WERI-Rb-1 (cell line): ENCODE measurements at places on chromosomes 11 and 22.

- peak; percentile 62 for DNase-seq
Observed at GRCh38 chr11:100863080-100863581, 176.0 kb downstream of the ARHGAP42 start.

DNA sequence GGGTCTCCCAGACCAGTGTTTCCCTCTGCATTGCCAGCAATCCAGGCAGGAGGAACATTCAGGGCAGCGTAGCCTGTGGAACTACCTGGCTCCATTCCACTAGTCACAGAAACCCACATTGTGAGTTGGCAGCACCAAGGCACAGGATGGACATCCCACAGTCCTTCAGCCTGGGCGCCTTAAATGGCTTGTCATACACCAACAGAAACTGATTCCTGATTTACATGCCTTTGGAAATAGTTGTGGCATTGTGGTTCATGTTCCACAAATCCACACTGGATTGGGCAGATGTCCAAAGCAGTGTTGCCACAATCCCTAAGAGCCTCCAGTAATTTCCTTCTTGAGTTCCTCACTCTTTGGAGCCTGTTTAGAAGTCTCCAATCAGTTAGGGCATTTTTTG, 225.6 kb downstream of the BLID start:
- DNase-seq = no peak

DNA sequence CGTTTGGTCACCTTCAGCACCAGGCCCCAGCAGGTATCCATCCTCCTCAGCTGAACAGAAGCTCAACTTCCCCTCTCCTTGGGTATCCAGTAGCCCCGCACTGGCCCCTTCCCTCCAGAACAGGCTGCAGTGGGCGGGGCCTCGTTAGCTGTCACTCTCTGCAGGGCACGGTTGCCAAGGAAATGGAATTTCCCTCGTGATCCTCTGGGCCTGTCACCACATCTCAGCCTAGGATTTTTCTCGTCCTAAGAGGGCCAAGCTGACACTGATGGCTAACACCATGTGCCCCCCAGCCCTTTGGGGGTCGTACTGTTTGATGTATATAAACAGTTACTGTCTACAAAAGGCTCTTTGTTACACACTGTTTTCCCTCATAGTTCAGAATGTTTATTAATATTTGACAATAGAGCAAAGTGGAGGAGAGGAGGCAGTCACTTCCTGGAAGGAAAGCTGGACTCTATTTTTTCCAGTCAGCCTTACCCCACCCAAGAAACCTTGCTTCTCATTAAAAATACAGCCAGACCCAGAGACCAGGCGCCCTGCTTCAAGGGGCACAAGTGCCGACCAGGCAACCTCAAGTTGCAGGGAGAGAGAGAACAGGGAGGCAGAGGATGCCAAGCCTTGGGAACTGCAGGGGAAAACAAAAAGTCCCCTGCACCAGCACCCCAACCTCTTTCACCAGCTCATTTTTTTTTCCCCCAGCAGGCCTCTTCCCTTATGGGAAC, 44.5 kb downstream of the FEZ1 start:
- peak; percentile 78 for DNase-seq

DNA sequence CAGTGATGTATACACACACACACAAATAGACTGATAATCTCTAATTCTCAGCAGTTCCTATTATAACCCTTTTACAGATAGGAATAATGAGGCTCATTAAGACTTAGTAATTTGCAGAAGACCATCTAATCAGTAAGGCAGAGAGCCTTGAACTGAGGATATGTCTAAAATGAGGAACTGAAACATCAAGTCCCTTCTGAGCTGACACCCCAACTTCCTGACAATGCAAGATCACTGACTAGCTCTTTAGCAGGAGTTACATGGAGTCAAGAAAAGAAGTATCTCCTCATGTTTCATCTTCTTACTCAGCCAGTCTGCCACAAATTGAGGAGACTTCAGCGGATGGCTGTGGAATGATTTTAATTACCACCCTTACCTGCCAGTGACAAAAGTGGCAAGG, 193.0 kb downstream of the MSANTD4 start:
- no peak for DNase-seq

GRCh38 chr11:11178671-11179638, 174.1 kb downstream of the CSNK2A3 start:
- DNase-seq = no peak

GRCh38 chr11:116199182-116199581, 573.6 kb downstream of the BUD13 start:
- DNase-seq = peak; percentile 30

DNA sequence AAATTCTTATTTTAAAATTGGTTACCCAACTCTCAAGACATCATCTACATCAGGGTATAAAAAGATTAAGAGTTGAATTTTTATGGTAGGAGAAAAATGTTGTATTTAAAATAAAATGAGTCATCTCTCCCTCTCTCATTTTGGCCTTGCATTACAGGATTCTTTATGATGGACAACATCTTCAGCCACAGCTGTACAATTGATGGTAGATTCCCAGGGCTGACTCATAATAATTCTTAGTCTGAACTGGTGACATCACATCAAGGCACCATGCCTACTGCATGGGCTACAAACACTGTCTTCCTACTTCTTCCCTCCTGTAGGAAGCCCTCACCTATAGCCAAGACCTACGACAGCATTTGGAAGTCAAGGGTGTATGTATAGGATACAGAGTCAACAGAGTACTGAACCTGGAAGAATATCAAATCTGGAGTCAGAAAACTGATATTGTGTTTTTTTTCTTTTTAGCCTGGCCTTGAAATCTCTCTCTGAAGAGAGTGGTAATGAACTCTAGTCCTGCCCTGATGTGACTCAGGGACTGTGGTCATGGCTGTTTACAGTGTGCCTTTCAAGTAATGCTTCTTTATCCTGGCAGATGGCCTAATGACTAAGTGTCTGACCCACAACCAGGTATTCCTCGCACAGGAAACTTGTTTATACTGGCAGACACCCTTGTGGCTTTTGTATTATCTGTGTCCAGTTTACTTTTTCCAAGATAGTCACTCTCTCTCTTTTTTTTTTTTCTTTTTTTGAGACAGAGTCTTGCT, 32.5 kb downstream of the MRGPRX2 start:
- no peak for DNase-seq

DNA sequence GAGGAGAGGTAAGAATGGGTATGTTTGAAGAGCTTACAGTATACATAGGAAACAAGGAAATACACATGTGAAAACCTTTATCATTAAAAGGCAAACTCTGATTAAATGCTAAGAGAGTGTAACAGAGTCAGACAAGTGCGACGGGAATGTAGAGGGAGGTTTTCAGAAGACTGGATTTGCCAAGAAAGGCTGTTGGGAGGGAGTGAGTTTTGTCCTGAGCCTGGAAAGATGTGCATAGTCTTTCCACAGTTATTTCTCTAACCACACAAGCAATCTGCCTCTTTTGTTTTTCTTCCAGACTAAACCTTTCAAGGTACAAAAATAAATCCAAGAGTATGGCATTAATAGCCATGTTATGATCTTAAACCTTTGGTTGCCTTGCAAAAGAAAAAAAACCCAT, 170.9 kb downstream of the KIRREL3 start:
- DNase-seq = no peak

- DNase-seq = peak; percentile 13
Observed at GRCh38 chr11:18853086-18853720, 61.6 kb upstream of the PTPN5 start.

GRCh38 chr22:46935506-46936377, 173.3 kb downstream of the TBC1D22A start:
- DNase-seq = no peak

DNA sequence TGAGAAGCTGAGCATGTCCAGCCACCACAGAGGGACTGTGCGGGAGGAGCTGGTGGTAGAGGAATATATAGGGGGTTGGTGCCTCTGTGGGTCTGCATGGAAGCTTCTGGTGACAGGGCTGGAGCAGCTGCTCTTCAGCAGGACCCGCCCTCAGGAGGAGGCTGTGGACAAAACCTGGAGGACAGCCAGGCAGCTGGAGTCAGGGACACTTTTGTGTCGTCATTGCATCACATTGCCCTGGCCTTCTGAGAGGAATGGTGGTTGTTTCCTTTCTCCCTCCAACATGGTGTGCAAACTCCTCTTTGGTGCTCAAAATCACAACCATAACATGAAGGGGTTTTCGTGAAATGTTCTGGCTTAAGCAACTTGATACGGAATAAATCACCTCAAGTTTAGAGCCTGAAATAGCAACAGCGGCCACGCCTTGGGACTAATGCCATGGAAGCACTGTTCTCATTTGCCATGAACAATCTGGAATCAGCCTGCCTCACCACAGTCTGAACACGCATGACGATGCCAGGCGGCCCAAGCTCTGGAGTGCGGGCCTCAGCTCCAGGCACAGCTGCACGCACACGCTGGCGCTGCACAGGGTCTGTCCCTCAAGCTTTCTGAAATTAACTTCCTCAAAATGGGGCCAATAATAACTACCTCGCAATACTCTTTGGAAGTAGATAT, 17.1 kb upstream of the CSRP3 start:
- no peak for DNase-seq

- DNase-seq = no peak
Observed at GRCh38 chr11:102924851-102925380, 30.6 kb downstream of the MMP13 start.

- no peak for DNase-seq
Observed at GRCh38 chr22:30875481-30876215, 92.9 kb downstream of the MORC2 start.

DNA sequence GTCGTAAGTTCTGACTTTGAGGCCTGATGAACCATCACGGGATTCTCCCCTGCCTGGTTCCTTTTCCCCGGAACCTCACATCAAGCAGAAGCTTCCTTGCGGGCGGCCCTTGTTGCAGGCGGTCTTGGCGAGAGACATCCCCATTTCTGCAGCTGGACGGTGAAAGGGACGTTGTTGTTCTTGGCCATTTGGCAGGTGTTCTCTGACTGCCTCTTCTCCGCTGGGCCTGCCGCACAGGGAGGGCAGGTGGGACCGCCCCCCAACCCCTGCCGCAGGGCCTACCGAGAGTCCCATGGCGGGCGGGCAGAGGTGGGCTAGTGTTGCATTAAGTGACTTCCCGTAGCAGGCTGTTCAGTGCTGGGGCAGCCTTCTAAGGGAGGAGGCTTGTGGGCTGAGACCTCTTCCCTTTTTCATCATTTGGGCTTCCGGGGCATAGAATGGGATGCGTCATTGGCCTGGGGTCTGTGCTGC, 26.9 kb upstream of the GRAMD4 start:
- DNase-seq = no peak

DNA sequence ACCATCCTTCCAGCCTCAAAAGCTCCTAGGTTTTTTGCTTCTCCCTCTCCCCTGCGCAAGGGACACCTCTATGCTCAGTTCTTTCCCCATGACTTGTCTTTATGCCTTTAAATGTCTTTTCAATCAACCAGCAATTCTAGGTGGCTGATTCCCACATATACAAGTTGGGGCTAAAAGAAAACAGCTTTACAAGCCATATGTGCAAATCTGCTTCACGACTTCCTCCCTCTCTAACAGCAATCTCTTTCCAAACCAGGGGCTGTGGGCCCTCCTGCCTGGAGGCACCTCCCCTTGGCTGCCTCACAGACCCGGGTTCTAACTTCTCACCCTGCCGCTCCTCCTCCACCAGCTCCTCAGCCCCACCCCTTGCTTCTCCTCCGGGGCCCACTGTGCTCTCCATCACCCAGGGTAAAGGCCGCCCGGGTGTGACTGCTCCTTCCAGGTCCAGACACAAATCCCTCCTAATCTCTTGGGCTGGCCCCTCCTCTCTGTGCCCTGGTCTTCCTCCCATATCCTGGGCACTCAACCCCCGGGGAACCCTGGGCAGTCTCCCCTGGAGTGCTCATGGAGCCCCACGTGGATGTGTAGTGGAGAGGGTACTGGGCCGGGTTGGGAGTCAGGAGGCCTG, 14.1 kb downstream of the TMPRSS13 start:
- peak; percentile 92 for DNase-seq

DNA sequence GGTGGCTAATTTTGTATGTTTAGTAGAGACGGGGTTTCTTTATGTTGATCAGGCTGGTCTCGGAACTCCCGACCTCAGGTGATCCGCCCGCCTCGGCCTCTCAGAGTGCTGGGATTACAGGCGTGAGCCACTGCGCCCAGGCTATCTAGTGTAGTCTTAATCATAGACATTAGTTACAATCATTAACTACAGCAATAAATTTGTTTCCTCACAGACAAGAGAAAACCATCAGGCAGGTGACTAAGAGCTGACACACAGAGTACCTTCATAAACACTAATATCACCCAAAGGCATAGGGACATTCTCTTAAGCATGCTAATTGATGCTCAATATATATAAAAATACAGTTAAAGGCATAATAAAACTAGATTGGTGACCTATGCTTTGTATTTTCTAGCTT, 19.4 kb downstream of the SDHD start:
- DNase-seq = no peak

GRCh38 chr11:34999453-34999852, 83.0 kb downstream of the PDHX start:
- DNase-seq = no peak

DNA sequence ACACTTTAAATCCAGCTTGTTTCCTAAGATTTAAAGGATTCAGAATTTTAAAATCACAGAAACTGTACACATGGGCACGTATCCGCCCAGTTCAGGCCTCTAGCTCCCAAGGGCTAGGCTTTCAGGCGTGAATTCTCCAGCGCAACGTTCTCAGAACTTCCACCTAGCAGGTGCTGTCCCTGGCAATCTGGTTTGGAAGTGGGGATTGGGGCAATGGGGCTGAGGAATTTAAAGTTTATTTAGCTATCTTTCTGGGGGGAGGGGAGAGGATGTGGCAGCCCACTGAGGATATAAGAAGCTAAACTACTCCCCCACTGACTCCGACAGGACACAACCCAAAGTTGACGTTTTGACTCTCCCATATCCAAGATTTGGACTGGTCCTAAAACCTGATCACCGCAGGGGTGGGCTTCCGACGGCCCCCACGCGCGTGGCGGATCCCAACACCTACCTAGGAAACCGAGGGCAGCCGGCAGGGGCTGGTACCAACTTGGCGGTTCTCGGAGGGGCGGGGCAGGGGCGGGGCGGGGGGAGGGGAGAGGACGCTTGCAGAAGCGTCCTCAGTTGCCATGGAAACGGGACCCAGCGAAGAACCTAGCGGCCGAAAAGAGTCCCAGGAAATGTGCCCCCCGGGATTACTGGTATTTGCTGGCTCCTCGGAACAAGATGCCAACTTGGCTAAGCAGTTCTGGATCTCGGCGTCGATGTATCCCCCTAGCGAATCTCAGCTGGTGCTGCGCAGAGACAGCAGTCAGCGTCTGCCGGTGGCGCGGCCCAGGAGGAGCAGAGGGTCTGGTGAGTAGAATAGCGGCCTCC, at the start of gene HOATZ:
Gene HOATZ (plus strand): TSS at position 563 of the 816 bp plus-strand sequence. CDS start 7 bp downstream, at position 570.
- no peak for DNase-seq

- DNase-seq = no peak
Observed at GRCh38 chr22:21643533-21644357, 1.6 kb downstream of the SDF2L1 start.
